Heart left ventricle (tissue), 16 donors: ENCODE measurements at places on chromosomes 1 and 21. TPM values are rescaled to one million over a fixed set of nuclear protein-coding genes. Genes with fewer than 3 reads are reported as not detected.

AMY1A gene
- total RNA-seq = not detected

TIPRL gene
- 38.3 TPM for total RNA-seq

FCRL5 gene
- total RNA-seq = not detected

IL19 gene
- not detected for total RNA-seq

DNA sequence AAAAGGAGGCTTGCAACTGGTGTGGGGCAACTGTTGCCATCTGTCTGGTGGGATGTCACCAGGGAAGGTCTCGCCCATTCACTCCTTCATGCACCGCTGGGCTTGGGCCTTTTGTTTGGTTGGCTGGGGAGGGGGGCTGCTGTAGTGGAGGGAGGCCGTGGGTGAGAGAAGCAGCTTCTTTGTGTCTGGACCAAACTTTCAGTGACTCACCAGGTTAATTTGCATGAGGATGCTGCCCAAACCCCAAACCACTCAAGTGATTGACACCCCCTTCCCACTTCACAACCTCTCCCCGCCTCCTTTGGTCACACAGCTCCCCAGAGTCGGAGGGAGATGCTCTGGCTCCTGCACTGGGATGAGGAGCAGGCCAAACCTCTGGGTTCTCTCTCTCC lies 19.7 kb downstream of the BTG2 start:
- DNase-seq = no peak

GRCh38 chr1:206427291-206427690 lies 43.0 kb upstream of the IKBKE start:
- DNase-seq = no peak

- peak; percentile 35 for DNase-seq
These were observed 70.5 kb upstream of the NGF start for GRCh38 chr1:115408533-115408932.

GRCh38 chr1:36665478-36666080 lies 182.9 kb upstream of the CSF3R start:
- DNase-seq = no peak

- peak; percentile 31 for DNase-seq
These were observed 19.2 kb upstream of the MTARC1 start for GRCh38 chr1:220767312-220768125.

DNA sequence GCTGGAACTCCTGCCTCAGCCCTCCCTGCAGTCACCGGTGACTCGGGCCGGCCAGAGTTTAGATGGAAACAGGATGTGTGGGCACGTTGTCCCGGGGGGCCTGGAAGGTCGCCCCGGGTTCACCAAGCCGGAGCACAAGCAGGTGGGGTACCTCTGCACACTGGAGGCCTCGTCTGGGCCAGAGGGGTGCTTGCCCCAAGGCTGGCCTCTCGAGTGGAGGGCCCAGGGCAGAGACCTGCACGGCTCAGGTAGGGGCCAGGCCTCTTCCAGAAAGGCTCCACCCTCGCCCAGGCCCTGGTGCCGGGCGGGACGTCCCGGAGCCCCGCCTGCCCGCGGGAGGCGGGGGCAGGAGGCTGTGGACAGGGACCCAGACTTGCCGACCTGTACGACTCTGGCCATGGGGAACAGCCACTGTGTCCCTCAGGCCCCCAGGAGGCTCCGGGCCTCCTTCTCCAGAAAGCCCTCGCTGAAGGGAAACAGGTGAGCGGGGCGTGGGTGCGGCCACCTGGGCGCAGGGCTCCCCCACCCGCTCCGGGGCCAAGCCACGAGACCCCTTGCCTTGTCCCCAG lies at the start of gene PLEKHN1:
Gene PLEKHN1, plus strand, starts transcription at position 348 of the 569 bp plus-strand sequence. Its CDS starts 50 bp downstream, at position 398.
- DNase-seq = no peak
